Myocyte (in vitro differentiated cells): ENCODE measurements at places on chromosomes 5 and 9. TPM values are rescaled to one million over a fixed set of nuclear protein-coding genes. Genes with fewer than 3 reads are reported as not detected.

Gene ZFP2
- total RNA-seq = 1.2 and 4.0 TPM in 2 replicates

Gene RGS7BP
- not detected in 2 replicates for total RNA-seq

Gene CXCL14
- total RNA-seq = not detected in 2 replicates

Gene AQP3
- 89.2 and 113 TPM in 2 replicates for total RNA-seq

Gene C5orf52
- not detected in 2 replicates for total RNA-seq

Gene SPATA31A7
- not detected in 2 replicates for total RNA-seq

Gene SPAG8
- total RNA-seq = 3.4 TPM in 2 replicates

Gene GCNT4
- total RNA-seq = 0.35 and 0.47 TPM in 2 replicates

Gene FAM151B
- 5.6 and 12.0 TPM in 2 replicates for total RNA-seq

Gene HDHD3
- total RNA-seq = 9.1 and 14.6 TPM in 2 replicates

Gene NRG2
- not detected in 2 replicates for total RNA-seq

Gene PDCD1LG2
- 4.1 and 4.7 TPM in 2 replicates for total RNA-seq

Gene RAI14
- total RNA-seq = 17.0 and 19.0 TPM in 2 replicates

Gene GABRA6
- not detected in 2 replicates for total RNA-seq

Gene PRKACG
- not detected in 2 replicates for total RNA-seq

Gene FAM53C
- total RNA-seq = 35.2 and 38.7 TPM in 2 replicates

Gene TRIM36
- 10.5 and 16.9 TPM in 2 replicates for total RNA-seq

Gene MLLT3
- 32.5 and 79.1 TPM in 2 replicates for total RNA-seq

Gene IFNA16
- not detected in 2 replicates for total RNA-seq

Gene CER1
- total RNA-seq = not detected in 2 replicates

Gene FGF1
- total RNA-seq = 0.52 and 1.8 TPM in 2 replicates

Gene SPINK7
- total RNA-seq = not detected in 2 replicates

Gene SLC34A3
- total RNA-seq = 0.56 and 0.62 TPM in 2 replicates

Gene CARTPT
- total RNA-seq = not detected in 2 replicates

Gene ANKRA2
- total RNA-seq = 29.2 and 29.4 TPM in 2 replicates

Gene SPATA31A1
- total RNA-seq = not detected in 2 replicates

Gene CAMK2A
- 5.0 and 8.6 TPM in 2 replicates for total RNA-seq

Gene GLRA1
- not detected in 2 replicates for total RNA-seq

Gene GABRA1
- total RNA-seq = not detected in 2 replicates

Gene FAXDC2
- total RNA-seq = 11.6 and 17.8 TPM in 2 replicates
